Foreskin keratinocyte (primary cell): ENCODE measurements at places on chromosomes 5 and 9.

GRCh38 chr5:154334406-154335064 lies 111.3 kb upstream of the SAP30L start:
- no peak for DNase-seq

GRCh38 chr9:26656003-26656870 lies 236.4 kb downstream of the CAAP1 start:
- DNase-seq = peak; percentile 28

GRCh38 chr9:134167530-134167931 lies 3.2 kb upstream of the RNU6ATAC start:
- DNase-seq = no peak

DNA sequence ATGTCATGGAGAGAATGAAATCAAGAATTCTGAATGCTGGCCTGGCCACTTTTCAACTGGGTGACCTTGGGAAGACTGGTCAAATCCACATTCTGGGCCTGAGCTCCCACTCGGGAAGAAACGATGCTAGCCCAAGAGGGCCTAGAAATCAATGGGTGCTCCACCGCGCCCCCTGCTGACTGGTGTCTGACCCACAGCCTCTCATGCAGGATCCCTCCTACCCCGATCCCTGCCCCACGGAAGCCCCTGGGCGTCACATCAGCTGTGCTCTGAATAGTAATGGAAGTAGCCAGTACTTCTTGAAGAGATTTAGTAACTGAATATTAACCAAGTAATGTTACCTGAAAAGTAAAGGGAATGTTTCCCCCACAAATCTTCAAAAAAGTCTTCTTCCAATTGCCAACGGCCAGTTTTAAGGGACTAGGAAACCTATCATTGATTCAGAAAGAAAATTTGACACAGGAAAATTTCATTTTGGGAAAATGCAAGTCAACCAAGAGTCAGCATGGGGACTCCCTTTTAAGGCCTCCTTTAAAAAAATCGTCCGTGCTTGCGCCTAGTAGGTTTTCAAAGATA lies 43.9 kb downstream of the CRB2 start:
- no peak for DNase-seq

- no peak for DNase-seq
Observed at GRCh38 chr9:77819657-77820056, 171.5 kb upstream of the GNA14 start.

DNA sequence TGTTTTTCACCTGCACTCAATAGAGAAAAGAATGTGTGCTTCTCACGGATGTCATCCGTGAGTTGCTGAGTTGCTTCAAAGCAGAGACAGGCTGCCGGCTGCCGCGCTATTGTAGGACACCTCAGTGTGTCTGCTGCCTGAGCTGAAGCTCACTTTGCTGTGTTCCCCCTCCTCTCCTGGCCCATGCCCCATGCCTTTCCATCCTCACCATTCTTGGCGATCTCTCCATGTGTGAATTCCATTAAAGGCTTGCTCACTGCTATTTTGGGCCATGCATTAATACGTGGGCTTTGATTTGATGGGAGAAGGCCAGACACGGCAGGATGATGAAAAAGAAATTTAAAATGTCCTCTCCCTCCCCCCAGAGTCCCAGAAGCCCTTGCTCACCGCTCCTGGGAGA lies 14.5 kb downstream of the ADAM19 start:
- no peak for DNase-seq

DNA sequence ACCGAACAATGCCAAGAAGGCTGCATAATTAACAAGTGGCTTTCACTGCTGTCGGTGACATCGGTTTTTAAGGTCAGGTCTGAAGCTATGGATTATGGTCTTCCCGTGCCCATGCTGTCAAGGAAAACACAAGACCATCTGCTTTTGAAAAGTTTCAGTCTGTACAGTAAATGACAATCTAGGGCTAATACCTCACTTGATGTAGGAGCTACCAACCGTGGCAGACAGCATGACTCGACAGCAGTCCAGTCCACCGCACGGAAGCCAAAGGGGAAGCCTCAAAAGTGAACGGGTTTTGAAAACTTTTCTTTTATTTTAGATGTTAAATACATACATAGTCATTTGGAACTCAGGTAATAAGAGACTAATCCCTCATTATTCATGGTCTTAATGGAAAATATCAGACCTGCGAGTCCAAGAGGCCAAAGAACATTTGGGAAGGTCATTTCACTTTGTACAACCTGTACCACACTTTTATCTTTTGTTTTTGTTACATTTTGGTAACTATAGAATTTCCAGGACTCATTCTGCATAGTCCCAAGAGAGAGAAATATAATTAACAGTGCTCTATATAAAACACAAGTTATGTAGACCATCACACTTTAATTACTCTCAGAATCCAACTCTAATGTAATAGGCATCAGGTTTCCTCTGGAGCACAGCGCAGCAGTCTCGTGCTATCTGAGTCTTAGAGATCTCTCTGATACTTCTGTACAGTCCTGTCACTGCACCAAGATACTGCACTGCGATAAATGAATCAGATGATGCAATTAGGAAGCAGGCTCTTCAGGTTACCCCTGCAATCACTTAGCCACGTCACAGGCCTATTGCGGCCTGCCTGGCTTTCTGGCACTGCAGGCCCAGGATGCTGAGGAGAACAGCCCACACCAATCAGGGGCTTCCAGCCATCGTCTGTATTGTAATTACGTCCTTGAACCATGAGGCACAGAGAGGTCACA lies 184.9 kb downstream of the FANCC start:
- no peak for DNase-seq

DNA sequence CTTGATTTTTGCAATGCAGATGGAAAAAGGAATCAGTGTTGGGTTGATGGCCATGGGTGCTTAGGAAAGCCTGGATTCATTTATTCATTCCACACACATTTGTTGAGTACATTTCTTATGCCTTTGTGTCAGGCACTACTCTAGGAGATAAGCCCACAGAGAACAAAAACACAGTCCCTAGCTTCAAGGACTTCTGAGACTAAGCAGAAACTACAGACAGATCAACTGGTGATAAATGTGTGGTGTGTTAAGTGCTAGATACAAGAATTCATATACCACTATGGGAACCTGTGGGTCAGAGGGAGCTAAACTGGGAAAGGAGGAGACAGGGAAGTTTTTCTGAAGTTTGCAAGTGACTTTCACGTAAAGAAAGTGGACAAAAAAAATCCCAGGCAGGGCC lies 119.9 kb downstream of the CEMIP2 start:
- no peak for DNase-seq

DNA sequence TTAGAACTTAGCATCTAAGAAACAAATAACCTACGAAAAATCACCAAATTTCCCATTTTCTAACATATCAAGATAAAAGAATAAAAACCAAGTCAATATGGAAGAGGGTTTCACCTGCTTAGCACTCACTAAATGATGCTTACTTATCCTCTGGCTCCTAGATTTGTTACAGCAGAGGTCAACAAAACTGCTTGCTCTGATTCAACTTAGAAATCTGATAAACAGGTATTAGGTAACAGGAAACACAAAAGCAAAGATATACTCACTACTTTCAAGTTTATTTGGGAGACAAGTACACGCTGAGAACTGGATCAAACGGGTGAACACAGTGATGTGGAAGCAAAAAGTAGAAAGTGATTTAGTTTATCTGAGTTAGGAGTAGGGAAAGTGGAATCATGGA lies 235.7 kb upstream of the TARS1 start:
- DNase-seq = no peak

- DNase-seq = no peak
Observed at GRCh38 chr5:149237662-149238061, 34.0 kb upstream of the AFAP1L1 start.

DNA sequence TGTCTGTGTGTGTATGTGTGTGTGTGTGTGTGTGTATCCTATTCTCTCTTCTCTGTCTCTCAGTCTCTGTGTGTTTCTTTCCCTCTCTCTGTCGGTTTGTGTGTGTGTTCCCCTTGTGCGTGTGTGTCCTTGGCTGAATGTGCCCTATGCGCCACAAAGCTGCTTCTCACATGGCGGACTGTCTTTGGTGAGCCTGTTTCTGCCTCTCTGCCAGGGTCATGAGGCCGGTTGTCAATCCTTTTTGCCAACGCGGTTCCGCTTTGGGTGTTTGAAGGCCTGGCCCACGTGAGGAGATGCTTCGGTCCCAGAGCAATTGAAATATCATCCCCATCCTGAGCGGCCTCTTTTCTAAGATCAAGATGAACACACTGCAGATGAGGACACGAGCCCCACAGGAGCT lies 476.0 kb downstream of the SPATA31A7 start:
- no peak for DNase-seq

DNA sequence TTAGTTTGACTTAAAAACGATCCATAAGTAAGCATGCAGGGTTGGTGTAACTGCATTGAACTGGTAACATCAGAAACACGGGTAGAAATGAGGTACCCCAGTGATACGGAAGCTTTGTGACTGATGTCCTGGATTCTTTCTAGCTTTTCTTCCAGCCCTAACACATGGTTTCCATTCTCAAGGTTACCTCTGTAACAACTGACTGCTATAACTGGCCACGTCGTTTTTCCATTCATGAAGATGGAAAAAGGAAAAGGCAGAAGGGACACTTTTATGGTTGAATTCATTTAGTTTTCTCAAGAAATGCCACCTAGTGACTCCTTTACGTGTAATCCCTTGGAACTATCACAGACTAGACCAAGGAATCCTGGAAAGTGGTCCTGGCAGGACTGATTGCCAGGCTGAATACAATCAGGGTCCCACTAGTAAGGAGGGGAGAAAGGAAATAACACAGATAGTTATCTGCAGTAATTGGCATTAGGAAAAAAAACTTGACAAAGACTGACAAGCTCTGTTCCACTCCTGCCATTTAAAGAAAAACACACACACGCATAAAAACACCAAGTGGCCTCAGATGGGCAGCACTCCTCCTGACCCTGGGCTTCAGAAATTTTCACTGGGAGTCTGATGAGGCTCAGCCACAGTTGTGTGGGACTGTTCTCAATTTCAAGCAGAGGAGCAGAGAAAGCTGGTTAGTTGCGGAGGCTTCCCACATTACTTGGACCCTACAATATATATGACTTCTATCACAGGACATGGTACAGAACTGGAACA lies 77.5 kb upstream of the ZNF169 start:
- DNase-seq = no peak

DNA sequence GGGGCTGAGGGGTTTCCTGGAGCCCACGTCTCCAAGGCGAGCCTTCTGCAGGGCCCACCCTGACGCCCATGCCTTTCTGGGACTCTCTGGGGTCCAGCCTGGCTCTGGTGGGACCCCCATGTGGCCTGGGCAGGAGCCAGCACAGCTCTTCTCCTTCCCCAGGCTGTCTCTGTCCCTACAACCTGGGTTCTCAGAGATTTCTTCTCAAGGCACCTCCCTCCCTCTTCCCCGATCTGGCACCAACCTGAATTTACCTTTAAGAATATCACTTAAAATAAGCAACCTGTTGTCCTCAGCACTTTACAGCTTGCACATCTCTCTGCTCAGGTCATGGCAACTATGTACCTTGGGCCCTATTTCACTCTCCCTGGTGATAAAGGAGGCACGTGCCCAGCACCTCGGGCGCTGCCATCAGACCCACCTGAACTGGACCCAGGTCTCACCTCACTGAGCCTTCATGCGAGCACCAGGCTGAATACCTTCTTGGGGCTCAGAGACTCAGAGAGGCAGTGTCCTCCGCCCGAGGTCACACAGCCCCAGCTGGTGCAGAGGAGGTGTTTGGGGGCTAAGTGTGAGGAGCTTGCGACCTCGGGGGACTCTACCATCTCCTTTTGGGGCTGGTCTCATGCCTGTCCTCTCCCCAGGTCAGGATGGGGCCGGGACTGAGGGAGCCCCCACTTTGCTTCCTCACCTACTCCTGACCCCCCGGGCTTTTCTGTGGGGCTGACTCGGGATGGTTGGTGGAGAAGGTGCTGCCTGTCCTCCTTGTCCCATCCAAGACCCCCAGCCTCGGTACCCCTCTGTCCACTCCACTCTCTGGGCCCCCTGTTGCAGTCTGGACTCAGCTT lies 217.7 kb downstream of the C9orf50 start:
- no peak for DNase-seq

DNA sequence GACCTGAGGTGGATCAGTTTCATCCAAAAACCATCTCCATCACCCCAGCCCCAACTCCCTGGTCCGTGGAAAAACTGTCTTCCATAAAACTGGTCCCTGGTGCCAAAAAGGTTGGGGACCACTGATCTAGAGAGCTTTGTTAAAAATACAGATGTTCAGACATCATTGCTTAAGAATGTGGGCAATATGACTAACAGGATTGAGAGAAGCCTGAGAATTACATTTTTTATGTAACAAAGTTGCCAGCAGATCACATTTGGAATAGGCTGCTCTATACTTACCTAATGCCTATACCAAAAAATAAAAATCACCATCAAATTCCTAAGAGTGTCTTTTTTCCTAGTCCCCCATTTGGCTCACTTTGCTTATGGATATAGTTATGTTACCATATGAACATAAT lies 143.3 kb downstream of the RAPGEF6 start:
- DNase-seq = peak; percentile 13

DNA sequence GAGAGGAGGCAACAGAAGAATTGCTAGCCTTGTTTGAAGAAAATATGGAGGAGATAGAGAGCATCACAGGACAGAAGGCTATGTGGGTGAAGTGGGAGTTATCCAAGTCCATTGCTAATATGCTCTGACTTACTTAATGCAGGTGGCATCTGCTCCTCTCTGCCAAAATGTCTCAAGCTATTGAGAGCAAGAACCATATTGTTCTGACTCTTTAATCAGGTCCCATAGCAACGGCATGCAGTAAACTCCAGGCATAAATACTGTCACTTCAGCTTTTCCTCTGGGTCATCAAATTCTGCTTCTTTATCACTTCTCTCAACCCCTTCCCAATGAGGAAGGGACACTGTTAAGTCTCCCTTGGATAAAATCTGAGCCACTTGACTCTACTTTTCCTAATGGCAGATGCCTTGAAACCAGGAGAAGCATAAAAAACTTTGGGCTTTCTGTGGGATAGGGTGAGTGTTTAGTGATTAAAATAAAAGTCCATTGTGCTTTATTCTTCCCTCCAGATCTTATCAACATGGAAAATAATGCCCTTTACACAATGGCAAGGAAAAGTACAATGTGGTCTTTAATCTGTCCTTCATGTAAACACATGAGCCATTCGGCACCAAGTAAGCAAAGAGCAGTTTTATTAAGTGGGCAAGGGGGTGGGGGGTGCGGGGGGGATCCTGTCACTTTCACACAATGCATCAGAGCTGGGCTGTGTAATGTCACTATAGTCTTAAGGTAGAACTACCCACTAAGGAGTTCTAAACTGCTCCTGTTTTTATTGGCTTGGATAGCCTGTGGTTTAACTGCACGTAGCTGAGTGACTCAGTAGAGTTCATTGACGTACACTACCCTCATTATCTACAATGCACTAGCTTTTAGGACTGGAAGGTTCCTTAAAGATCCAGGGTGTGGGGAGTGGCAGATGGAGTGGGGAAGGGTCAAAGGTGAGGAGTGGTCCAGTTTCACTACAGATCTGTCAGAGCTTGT lies 71.0 kb upstream of the TARS1 start:
- no peak for DNase-seq

GRCh38 chr5:146213210-146213826 lies 9.9 kb downstream of the RBM27 start:
- DNase-seq = no peak
